ENCODE measurements at places on chromosomes 1 and 21. TPM values are rescaled to one million over a fixed set of nuclear protein-coding genes. Genes with fewer than 3 reads are reported as not detected.

MAEL gene
- 0.20 TPM for total RNA-seq

ADAMTS4 gene
- total RNA-seq = 6.8 TPM

OR2G3 gene
- total RNA-seq = not detected

HMGCS2 gene
- total RNA-seq = 0.89 TPM

- no peak for DNase-seq
Observed at GRCh38 chr1:206682111-206682510, 2.6 kb upstream of the MAPKAPK2 start.

DNA sequence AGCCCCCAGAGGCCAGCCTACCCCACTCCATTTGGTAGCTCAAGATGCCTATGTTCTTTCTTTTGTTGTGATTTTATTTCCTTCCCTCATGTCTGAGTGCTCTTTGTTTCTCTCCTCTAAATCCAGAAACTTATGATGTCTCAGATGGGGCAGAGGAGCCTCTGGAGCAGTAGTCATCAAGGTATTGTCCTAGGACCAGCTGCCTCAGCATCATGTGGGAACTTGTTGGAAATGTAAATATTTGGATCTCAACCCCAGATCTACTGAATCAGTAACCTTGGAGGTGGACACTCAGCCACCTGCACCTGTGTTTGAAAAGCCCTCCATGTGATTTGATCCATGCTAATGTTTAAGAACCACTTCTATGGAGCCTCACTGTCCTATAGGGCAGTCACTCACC, 593.1 kb upstream of the PLXNA2 start:
- no peak for DNase-seq

DNA sequence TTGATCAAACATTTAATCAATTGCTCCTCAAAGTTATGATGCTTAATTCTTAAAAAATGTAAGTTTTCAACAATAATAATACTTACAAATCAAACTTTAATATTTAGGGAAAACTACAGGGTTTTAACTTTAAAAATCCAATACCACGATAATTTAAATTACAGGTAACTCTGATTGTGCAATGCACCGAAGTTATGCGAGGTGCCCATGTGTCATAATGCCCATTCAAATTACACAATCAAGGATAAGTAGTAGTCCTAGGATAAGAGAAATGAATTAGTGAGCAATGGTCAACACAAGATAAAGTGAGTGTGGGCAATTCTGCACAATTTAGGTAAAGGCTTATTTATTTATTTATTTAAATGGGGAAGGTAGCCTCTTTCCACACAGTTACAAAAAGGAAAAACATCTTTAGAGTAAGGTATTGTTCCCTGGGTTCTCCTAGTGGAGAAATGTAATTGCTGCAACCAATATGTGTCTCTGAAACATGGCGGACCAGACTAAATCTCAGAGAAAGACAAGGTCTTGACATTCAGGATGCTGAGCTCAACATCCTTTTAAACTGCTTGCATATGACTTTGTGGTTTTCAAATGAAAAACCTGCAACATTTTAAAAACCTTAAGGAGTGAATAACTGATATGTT, 164.2 kb downstream of the TTLL7 start:
- no peak for DNase-seq

All from skin of body (tissue), 3 donors.